ENCODE measurements at places on chromosomes 1 and 21.

DNA sequence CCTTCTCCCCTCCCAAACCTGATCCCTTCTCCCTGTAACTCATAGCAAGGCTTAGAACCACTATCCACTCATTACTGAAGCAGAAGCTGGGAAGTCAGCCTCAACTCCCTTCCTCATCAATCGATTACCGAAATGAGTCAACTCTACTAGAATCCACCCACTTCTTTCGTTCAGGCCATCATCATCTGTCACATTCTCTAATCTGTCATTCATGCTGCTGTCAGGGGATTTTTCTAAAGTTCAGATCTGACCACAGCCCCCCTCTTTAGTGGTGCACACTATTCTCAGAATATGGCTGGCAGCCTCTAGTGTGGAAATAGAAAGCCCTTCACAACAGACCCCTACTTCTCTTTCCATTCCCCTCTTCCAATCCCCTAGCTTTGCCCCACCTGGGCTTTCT lies 5.1 kb downstream of the NT5C1A start:
- no peak for DNase-seq

DNA sequence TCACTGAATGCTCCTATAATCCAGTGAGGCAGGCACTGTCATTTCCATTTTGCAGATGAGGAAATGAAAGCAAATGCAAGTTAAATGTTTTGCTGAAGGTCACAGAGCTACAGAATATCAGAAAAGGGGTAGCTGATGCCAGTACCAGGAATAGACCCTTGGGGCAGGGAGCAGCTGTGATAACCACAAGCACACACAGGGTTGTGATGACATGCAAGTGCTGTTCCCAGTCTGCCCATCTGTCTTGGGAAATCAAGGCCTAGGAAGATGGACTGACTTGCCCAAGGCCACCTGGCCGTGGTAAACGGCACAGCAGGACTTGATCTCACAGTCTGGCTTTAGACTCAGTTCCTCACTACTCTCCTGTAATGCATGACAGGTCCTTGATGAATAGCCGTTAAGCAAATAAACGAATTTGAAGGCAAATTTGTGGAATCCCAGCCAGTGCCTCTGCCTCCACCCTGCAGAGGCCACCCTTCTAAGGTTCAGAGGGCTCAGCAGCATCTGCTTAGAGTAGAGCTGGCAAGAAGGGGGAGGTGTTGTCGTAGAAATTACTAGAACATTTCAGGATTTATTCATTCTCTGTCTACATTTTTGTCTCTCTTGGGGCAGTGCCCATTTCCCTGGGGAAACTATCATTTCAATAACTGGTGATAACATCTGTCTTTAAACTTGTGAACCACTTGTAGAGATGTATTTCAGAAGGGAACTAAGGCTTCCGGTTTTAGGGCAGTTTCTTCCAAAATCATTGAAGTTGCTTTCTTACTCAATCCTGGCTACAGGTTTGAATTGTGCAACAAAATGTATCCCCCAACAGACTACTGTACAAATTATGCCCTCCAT lies 53.2 kb upstream of the MRPS6 start:
- no peak for DNase-seq

GRCh38 chr1:105373681-105374080 lies 1624.0 kb downstream of the AMY1C start:
- no peak for DNase-seq

DNA sequence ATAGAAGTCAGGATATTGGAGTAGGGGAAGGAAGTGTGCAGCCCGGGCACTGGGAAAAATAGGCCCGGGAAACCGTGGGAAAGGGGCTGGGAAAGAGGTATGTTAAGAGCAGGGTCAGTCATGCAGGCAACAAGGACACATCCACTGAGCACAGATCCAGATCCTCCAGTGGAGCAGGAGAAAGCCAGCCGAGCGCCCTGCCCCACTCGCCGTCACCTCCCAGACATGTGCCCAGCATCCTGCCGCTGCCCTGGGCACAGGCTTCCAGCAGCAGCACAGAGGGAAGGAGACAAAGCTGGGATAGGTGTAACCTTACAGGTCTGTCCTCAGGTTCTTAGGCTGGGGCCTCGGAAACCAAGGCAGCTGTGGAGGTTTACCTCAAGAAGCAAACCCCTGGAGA lies 64.2 kb downstream of the FAM163A start:
- DNase-seq, result no peak

- DNase-seq, result no peak
Measured at GRCh38 chr21:32728848-32729247, 1.0 kb upstream of the SYNJ1 start.

GRCh38 chr1:60589916-60590315 lies 492.4 kb upstream of the NFIA start:
- DNase-seq, result no peak

GRCh38 chr1:220682901-220683576 lies 7.1 kb upstream of the C1orf115 start:
- DNase-seq, result no peak

DNA sequence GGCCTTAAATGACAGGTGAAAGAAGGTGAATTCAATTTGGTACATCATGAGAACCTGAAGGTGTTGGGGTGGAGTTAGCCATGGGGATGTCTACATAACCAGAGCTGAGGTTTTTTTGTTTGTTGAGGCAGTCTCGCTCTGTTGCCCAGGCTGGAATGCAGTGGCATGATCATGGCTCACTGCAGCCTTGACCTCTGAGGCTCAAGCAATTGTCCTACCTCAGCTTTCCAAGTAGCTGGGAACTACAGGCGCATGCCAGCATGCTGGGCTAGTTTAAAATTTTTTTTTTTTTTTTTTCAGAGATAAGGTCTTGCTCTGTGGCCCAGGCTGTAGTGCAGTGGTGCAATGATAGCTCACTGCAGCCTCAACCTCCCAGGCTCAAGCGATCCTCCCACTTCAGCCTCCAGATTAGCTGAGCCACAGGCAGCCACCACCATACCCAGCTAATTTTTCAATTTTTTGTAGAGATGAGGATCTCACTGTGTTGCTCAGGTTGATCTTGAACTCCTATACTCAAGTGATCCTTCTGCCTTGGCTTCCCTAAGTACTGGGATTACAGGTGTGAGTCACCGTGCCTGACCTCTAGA lies 1.9 kb upstream of the MPZ start:
- no peak for DNase-seq

- DNase-seq, result no peak
Measured at GRCh38 chr1:226003502-226004170, 4.5 kb upstream of the SDE2 start.

DNA sequence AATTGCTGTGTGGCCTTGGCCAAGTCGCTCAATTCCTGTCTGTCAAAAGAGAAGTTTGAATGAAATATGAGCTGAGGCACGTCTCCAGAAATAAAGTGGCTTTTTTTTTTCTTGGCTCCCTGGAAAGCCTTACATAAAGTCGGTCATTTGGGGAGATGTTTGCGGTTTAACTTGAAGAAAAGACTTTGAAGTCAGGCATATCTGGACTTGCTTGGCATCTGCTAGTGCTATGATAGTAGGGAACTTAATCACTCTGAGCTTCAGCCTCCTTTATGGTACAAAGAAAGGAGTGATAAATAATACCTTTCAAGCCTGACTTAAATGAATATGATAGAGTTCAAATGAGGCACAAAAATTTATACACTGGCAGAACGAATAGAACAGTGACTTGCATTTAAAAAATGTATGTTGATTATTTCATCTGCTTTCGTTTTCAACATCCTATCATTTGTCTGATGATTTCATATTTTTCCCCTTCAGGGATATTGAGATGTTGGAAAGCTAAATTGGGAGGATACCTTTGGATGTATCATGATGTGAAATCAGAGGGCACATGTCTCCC lies 60.2 kb downstream of the FASLG start:
- no peak for DNase-seq

- no peak for DNase-seq
Measured at GRCh38 chr1:107674486-107674885, 290.5 kb downstream of the VAV3 start.

DNA sequence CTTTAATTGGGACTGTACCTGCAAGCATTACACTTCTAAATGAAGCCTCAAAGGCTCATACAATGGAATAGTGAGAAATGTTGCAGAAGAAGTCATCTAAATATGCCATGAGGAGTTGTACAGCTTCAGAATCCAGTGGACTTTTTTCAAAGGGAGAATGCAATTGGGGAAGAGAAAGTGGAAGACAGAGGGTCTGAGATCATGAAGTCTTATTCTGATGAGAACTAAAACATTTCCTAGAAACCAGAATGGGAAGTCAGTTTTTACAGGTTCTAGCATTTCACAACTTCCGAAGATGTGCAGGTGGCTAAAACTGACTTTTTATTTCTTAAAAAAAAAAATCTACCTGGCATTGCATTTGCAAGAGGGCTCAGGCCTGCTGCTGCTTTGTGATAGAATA lies 424.4 kb upstream of the RUNX1 start:
- DNase-seq, result no peak

- DNase-seq, result no peak
Measured at GRCh38 chr1:220521778-220522177, 6.2 kb upstream of the MARK1 start.

DNA sequence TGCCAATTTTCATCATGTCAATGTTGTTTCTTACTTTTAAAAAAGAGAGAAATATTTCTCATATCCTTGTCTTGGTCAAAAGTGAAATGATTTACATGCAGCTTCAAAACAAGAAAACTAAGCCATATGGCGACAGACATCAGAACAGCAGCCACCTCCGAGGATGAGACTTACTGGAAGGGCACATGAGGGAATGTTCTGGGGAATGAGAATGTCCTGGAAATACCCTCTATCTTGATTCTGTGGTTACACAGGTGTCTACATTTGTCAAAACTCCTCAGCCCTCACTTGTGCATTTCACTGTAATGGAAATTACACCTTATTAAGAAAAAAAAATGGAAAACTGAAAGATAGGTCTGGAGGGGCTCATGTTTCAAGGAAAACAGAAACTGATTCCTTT lies 14.2 kb upstream of the ECE1 start:
- DNase-seq, result no peak

DNA sequence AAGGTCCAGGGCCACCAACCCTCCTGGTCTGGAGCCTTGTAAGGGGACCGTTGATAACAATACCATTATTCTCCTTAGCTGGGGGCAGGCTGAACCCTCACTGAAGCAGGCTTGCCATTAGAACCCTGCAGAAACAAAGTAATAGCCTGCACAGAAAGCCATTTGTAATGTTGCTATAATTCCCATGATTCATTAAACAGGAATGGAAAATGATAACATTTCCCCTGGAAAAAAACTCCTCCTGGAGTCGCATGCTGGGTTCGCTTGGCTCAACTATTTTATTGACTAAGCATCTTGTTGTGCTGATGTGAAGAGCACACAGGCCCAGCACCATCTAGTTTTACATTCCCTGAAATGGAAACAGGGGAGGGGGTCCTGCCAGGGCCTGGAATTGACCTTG lies 155.6 kb upstream of the CSF3R start:
- no peak for DNase-seq

GRCh38 chr1:29945426-29945825 lies 709.1 kb downstream of the PTPRU start:
- DNase-seq, result no peak

DNA sequence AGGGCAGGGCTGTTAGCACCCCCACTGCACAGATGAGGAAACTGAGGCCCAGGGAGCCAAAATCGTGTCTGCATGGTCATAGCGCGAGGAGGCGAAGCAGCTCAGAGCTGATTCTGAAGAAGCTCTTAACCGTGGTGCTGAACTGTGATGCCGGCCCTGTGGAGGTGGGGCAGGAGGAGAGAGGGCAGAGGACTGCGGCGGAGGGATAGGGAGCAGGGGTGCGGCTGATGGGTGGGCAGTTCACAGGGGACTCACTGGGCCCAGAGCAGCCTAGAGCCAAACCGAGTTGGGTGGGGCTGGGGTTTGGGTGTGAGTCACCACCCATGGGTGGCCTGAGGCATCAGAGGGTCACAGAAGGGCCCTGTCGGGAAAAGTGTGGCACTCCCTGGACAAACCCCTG lies 74.7 kb downstream of the RAP1GAP start:
- DNase-seq, result no peak

- no peak for DNase-seq
Measured at GRCh38 chr1:186089940-186090339, 285.1 kb downstream of the TPR start.

DNA sequence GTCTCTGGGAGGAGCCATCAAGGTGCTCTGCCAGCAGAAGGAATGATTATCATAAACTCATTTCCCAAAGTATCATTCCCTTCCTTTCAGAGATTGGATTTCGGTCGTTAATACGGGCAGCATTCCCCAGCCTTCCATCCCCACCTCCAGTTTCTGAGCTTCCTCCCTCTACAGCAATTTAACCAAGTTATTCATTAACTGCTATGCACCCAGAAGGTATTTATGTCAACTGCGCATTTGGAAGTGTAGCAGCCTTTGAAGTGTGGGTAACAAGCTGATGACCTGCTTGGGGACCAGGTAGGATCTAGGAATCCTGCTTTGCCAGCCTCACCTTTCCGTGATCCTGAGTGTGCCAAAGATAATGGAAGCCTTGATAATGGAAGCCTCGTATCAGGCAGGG lies 172.4 kb upstream of the IGSF21 start:
- DNase-seq, result no peak

GRCh38 chr1:110255392-110255787 lies 45.3 kb downstream of the KCNC4 start:
- DNase-seq, result no peak

- no peak for DNase-seq
Measured at GRCh38 chr1:3745590-3746381, 6.5 kb upstream of the CCDC27 start.

GRCh38 chr1:44696789-44697345 lies 22.4 kb downstream of the ARMH1 start:
- no peak for DNase-seq

- no peak for DNase-seq
Measured at GRCh38 chr1:154895798-154896197, 25.7 kb upstream of the KCNN3 start.

- no peak for DNase-seq
Measured at GRCh38 chr21:33673473-33673872, 31.2 kb downstream of the ITSN1 start.

DNA sequence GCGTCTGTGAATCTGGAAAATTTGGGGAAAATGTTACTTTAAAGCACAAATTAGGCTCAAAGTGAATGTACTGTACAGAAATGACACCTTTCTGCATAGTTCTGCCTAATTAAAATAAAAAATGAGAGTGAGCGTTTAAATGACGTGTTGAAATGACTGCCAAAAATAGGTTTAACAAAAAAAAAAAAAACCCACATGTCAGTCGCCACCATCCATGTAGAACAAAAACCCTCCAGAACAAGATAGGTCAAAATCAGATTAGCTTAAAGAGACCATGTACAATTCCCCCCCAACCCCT lies 745 bp downstream of the PARP1 start:
- no peak for DNase-seq

DNA sequence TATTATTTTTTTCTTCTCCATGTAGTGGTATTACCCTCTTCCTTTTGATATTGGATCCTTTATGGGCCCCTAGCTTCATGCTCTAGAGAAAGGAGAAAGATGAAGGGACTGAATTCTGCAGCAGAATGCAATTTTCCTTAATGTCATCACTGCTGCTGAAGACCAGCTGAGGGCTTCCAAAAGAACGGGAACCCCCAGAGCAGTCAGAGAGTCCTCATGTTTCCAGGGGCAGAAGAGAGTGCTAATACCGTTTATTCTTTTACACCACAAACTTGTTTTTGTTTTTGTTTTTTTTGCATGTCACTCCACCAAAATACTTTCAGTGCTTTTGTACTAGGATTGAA lies 21.1 kb upstream of the TBX15 start:
- DNase-seq, result no peak

- no peak for DNase-seq
Measured at GRCh38 chr1:34362949-34363348, 186.2 kb downstream of the C1orf94 start.

Measured in stimulated activated CD8-positive, alpha-beta memory T cell treated with anti-CD3 and anti-CD28 coated beads, Interleukin-7, amount 100 ng/mL, for 1 hour (primary cell).